Naive thymus-derived CD4-positive, alpha-beta T cell (primary cell): ENCODE measurements at places on chromosomes 11 and 22. TPM values are rescaled to one million over a fixed set of nuclear protein-coding genes. Genes with fewer than 3 reads are reported as not detected.

Gene SUSD2
- 1.1 TPM for total RNA-seq

Gene PEX16
- total RNA-seq = 53.1 TPM

Gene CYP2D6
- 10.6 TPM for total RNA-seq

Gene OR4C13
- not detected for total RNA-seq

Gene SLC5A1
- not detected for total RNA-seq

Gene CLMP
- total RNA-seq = 0.43 TPM

Gene C11orf86
- total RNA-seq = not detected in 2 replicates

Gene CBLIF
- not detected for total RNA-seq

Gene OR51T1
- total RNA-seq = not detected in 2 replicates

Gene UBE2L3
- 28.5 TPM for total RNA-seq

Gene ELFN2
- total RNA-seq = 0.21 TPM

Gene PRAME
- total RNA-seq = not detected

Gene RGL4
- total RNA-seq = 13.8 TPM

Gene TMEM25
- total RNA-seq = 32.8 TPM

Gene OR56A3
- not detected for total RNA-seq

Gene NAA40
- total RNA-seq = 24.8 TPM

Gene GRAP2
- total RNA-seq = 153 TPM

Gene ADM2
- 1.3 TPM for total RNA-seq

Gene GTF2H1
- total RNA-seq = 29.7 TPM

Gene PRR5
- 30.7 TPM for total RNA-seq

Gene HBE1
- not detected for total RNA-seq

Gene SORL1
- 555 TPM for total RNA-seq

Gene EIF4G2
- 720 and 725 TPM in 2 replicates for total RNA-seq
